GF-D8 (cell line): ENCODE measurements at places on chromosomes 5 and 9.

GRCh38 chr9:135485385-135485784, 5.8 kb downstream of the PPP1R26 start:
- DNase-seq: no peak

GRCh38 chr5:41656597-41656996, 146.2 kb upstream of the PLCXD3 start:
- DNase-seq: no peak

DNA sequence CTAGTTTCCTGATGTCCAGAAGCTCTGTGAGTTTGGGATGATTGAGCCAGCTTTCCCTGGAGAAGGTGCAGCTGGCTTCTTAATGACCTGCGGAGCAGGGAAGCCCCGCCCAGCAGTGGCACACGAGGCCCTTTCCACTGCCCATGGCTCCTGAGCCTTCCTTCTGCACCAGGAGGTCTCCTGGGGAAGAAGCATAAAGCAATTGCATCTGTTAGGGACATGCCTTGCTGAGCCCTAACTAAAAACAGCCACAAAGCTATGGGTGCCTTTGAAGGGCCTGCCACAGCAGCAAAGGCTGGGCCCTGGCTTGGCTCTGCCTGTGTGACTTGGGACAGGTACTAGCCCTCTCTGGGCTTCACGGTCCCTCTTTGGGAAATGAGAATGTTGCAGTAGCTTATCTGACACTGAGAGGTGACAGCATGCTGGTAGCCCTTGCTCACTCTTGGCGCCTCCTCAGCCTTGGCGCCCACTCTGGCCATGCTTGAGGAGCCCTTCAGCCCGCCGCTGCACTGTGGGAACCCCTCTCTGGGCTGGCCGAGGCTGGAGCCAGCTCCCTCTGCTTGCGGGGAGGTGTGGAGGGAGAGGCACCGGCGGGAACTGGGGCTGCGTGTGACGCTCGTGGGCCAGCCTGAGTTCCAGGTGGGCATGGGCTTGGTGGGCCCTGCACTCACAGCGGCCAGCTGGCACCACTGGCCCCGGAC, 218.4 kb downstream of the FSTL4 start:
- DNase-seq: no peak

- no peak for DNase-seq
Observed at GRCh38 chr5:180331647-180331950, 21.5 kb downstream of the GFPT2 start.

DNA sequence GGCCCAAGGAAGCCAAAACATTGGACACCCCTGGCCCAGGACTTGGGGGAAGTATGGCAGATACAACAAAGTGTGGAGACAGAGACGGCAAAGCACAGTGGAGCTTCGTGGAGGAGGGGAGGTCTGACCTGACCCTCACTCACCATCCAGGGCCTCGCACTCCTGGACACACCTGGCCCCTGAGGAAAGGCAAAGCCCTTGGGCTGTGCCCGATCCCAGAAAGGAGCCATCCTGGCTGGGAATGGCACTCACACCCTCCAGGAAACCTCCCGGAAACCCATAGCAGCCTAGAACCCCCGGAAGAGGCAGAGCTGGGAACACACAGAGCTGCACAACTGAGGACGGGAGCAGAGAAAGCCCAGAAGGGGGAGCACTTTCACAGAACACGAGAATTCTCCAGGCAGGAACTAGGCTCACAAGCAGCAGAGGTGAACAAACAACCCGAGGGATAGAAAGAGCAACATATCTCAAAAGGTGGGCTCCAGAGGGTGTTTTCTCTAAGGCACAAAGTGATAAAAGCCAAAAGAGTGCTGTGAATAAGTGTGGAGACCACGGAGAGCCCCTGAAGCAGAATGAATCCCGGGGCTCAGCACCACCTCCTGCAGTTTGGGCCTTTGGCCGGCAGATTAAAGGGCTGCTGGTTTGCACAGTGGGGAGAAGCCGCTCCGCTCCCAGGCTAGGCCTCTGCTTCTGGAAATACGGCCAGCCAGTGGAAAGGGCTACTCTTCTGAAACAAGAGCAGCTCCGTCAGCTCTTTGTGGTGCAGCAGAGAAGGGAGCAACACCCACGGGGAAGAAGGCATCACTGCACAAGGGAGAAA, 108.2 kb downstream of the UBE2R2 start:
- no peak for DNase-seq

- DNase-seq: no peak
Observed at GRCh38 chr5:126852841-126853271, 75.9 kb downstream of the LMNB1 start.

DNA sequence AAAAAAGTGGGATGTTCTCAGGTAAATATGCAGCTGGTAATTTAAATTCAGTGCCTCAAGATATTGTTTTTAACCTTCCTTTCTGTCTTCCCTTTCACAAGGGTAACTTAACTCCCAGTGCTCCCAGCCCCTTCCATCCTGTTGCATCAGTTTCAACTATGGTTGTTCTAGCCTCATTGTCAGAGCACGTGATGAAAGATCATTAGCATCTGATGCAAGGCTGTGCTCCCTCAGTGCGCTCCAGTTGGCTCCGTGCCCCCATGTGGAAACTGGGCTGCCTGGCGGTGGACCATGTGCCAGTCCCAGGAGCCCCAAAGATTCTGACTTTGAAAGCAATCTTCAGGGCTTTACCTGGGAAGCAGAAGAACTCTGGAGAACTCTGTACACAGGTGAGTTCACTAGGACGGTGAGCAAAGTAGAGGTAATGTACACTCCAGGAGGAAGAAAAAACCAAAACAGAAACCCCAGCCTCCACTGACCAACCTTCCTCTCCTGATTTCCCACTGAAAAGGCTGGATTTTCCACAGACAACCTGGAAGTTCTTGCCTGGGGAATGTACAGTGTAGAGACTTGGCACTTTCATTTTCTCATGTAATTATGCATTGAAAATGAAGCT, 96.9 kb downstream of the SLC1A3 start:
- DNase-seq: no peak

DNA sequence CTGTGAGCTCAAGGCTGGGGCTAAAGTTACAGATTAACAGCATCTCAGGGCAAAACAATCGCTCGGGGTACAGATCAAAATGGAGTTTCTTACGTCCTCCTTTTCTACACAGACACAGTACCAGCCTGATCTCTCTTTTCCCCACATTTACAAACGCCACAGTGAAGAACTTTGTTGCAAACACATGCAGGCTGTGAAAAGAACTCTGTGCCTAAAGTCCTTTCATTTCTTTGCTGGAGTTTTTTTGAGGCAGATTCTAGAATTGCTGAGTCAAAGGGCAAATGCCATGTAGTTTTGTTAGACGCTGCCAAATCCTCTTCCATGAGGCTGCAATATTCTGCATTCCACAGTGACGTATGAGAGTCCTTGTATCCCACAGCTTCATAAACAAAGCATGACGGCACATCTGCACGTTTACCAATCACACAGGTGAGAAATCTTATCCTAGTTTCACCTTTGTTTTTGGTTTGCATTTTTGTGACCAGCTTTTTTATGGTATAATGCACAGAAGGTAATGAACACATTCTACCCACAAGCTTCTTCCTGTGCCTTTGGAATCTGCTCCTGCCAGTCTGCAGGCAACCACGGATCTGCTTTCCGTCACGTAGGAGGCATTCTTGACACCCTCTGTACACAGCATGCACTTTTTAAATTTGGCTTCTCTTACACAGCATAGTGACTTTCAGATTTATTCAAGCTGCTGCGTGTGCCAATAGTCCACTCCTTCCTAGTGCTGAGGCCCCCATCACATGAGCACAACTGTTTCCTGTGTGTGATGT, 44.6 kb upstream of the LPCAT1 start:
- no peak for DNase-seq

- DNase-seq: peak; percentile 1
Observed at GRCh38 chr5:65742565-65743231, 20.7 kb downstream of the NLN start.
